ENCODE measurements at places on chromosomes 6 and 20.

GRCh38 chr6:6946206-6947155 lies 161.3 kb upstream of the RREB1 start:
- no peak for DNase-seq

DNA sequence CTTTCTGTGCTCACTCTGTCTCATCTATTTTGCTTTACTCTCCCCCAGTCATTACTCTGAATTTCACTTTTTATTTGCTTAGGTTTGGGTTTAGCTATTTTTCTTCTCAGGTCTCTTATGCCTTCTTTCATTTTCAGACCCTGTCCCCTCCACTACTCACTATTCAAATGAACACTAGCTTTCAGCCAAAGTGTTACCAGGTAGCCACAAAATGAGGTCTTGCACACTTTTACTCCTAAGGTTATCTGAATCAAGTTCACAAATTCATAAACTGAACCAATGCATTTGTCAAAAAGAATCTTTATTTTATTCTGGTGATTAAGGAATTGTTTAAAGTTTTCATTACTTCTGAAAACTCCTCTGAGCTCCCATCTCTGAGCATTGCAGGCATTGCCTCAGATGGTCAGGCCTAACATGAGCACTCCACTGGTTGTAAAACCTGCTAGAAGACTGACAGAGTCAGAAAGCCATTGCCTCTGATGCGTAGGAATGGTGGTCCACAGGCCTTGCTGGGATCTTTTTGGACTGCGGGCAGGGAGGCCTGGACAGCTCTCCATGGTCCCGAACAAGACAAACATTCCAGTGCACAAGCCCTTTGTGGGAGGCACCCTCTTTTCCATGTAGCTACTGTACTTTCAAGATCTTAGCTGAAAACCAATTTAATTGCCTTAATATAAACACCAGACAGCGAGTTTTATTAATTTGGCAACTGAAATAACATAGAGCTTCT lies 48.5 kb downstream of the FYN start:
- DNase-seq: no peak

GRCh38 chr6:164015088-164015484 lies 600.6 kb downstream of the QKI start:
- DNase-seq: no peak

GRCh38 chr6:121222656-121223055 lies 111.6 kb downstream of the TBC1D32 start:
- DNase-seq: no peak

- DNase-seq: no peak
These were observed 119.0 kb downstream of the RTN4IP1 start for GRCh38 chr6:106510090-106510970.

GRCh38 chr20:43958626-43959025 lies 44.0 kb downstream of the TOX2 start:
- no peak for DNase-seq

DNA sequence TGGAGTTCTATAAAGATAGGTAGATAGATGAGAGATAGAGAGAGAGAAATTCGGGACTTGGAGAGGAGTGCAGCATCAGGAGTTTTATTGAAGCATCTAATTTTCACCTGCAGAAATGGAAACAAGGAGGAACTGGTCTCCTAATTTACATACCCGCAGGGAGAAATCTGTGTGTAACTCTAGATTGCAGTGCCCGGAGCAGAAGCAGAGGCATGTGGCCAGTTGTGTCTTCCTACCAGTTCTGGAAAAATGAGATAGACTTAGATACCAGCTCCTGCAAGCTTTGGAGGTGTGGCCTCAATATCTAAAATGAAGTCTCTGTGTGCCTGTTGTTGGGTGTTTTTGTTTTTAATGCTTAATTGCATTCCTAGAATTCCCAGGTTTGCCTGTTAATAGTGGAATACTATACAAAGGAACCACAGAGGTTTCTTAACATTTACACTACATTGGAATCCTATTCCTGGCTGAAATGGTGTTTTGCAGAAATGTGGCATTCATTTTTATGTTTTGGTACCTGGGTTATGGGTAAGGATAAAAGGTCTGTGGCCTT lies 57.4 kb downstream of the DTD1 start:
- DNase-seq: no peak

DNA sequence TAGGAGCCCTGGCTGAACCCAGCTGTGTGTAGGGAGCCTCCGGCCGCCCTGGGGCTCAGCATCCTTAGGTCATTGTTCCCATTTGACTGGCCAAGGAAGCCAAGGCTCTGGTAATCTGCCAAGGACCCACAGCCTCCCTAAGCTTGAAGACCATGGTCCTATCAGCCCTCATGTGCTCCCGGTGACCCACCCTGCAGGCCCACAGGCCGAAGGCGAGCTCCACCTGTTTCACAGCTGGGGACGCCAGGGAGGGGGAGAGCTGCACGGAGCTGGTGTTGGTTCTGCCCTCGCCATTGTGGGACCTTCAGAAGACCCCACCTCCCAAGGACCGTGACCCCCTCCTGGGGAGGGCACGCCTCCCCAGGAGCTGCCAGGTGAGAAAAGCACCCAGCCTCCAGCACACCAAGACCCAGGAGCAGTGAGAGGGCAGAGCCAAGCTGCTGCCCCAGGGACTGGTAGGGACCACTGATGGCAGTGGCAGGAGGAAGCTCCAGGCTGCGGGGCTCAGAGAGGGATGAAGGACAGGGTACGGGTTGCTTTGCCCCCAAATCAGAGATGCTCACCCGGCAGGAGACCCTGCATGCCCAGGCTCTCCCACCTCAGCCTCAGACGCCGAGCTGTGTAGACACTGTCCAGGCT lies 30.7 kb upstream of the MRGBP start:
- no peak for DNase-seq

- no peak for DNase-seq
These were observed 163.9 kb downstream of the IBTK start for GRCh38 chr6:82083646-82084045.

DNA sequence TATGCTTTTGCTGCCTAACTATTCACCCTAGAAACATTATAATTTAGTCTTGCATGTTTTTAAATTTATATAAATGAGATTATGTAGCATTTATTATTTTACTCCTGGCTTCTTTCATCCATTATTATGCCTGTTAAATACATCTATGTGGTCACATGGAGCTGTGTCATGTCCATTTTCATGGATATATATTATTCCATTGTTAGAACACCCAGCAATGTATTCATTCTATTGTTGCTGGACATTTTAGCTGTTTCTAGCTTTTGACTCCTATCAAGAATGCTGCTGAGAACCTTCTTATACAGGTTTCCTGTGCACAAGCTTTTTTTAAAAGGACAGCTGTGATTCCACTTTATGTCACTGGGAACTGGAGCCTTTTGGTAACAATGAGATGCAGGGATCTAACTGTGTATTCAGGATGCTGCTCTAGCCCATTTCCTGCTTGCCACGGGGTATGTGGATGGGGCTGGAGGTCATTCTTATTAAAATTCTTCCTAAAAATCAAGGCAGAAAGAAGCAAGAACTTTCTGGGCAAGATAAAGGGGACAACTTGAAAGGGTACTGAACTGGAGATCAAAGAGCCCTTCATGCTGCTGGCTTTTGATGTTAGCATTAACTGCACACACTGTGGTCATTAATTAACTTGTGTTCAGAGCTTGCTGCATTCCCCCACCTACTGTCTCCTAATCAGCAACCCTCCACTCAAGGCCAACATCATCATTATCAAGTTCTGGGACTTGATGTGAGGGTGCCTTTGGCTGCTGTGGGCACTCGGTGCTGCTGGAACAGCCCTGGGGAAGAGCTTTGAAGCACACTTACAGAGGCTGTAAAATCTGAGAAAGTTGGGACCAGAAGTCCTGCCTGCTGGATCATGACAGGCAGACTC lies 96.6 kb upstream of the AKIRIN2 start:
- no peak for DNase-seq

- DNase-seq: no peak
These were observed 77.1 kb upstream of the RNF217 start for GRCh38 chr6:124885171-124885570.

GRCh38 chr20:19890445-19891051 lies 126.6 kb upstream of the NAA20 start:
- DNase-seq: no peak

- DNase-seq: no peak
These were observed 54.3 kb upstream of the STX16 start for GRCh38 chr20:58596750-58597248.

- DNase-seq: no peak
These were observed 464.6 kb downstream of the CDKAL1 start for GRCh38 chr6:20998748-20999448.

DNA sequence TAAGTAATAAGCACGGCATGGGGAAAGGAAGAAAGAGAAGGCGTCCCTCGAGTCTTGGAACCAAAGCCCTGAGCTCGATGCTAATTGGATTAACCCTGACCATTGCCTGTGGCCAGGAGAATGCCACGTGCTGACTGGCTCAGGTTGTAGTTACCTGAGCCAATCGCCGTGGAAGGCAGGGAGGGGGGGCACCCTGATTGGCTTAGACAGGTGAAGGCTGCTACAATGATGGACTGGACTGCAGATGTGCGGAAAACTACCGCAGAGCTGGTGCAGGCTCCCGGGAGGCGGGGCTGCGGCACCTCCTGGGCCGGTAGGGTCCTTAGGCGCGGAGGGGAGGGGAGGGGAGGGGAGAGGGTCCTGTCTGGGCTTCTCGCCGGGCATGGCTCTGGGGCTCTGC lies 121.3 kb downstream of the TFAP2C start:
- DNase-seq: no peak

DNA sequence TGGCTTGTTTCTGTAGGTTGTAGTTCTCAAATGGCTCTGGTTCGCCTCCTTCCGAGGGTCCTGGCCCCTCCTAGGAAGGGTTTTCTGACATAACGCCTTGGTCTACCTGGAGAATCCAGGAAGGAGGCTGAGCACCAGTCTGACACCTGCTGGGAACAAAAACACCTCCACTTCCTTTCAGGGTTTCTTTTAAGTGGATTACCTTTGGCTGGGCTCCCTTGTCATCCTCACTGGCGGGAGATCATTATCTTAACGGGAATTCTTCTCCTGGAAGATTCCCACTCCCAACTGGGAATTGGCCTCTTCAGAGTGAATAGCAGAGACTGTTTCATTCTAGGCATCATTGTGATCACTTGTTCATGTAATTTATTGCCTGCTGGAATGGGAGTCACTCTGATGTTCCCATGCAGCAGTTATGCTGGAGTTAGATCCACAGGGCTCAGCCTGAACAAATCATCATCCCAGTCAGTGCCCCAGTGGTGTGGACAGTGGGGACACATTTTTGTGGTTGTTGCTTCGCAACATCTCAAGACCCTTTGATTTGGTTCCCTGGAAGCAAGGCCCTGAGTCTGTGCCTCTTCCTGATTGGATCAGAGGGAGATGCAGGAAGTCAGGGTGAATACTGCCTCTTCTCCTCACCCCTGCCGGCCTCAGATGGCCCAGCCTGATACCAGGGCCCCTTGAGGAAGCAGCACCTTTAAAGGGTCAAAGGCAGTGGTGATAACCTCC lies 49.1 kb downstream of the LYRM2 start:
- DNase-seq: no peak

- no peak for DNase-seq
These were observed 65.0 kb downstream of the KIZ start for GRCh38 chr20:21190869-21191268.

DNA sequence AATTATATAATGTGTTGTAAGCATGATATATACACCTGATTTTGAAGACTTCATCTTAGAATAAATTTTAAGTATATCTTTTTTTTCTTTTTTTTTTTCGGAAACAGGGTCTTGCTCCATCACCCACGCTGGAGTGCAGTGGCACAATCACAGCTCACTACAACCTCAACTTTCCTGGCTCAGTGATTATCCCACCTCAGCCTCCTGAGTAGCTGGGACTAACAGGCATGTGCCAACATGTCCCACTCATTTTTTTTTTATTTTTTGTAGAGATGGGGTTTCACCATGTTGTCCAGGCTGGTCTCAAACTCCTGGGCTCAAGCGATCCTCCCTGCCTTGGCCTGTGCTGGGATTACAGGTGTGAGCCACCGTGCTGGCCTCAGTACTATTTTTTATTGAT lies 17.1 kb downstream of the VPS52 start:
- DNase-seq: no peak

GRCh38 chr20:24880356-24880755 lies 68.7 kb upstream of the CST7 start:
- no peak for DNase-seq

- DNase-seq: no peak
These were observed 851.2 kb downstream of the DHX35 start for GRCh38 chr20:39813190-39813829.

- DNase-seq: no peak
These were observed 103.5 kb downstream of the SCP2D1 start for GRCh38 chr20:18916886-18917750.

GRCh38 chr6:20916086-20916485 lies 381.8 kb downstream of the CDKAL1 start:
- DNase-seq: no peak

DNA sequence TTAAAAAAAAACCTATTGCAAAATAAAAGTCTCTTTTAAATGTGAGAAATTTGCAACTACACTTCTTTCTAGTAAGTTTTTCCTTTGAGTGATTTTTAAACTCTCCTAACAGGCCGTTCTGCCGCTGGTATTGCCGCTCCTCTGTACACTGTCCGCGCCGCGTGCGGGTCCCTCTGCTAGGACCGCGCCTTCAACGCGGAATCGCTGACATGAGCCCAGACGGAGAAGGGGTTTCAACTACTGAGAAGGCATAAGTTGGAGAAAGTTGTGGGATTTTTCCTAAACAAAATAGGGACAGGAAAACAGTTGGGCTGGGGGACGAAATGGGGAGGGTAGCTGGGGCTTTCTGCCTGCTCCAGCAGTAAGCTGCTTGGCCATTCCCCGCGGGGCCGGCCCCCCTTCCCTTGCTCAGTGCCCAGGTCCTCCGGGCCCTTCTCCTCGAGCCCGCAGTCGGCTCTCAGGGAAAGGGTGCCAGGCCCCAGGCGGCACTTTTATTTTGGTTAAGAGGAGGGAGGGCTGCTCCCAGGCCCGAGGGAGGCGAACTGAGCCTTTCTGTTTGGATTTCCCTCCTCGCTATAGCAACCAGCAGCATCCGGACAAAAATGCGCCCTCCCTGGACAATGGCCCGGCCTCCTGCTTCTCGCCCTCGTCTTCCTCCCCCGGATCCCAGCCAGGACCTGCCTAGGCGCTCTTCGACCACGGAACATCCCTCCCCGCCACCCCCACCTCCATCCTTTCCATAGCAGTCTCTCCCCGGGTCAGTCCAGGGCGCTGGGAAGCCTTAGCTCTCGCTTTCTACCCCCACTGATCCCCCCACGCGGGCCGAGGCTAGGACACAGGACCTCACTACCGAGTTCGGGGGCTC lies 6.8 kb upstream of the POU3F2 start:
- DNase-seq: no peak

DNA sequence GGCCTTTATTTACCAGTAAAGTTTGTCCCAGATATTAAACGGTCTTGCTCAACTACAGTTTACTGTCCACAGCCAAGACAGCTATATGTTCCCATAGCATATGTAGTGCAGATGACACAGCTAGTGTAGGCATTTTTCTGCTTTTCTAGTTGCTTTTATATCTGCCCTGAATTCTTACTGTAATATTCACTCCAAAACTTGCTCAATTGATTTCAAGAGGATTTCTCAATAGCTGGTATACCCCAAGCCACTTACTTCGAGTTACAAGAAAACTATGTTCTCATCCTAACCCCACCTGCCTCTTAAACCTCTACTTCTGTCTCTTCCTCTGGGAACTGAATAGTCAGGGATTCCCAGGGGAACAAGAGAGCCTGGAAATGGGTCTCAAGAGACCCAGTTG lies 18.9 kb upstream of the ROS1 start:
- DNase-seq: no peak

- DNase-seq: no peak
These were observed 41.3 kb upstream of the DDR1 start for GRCh38 chr6:30842754-30843610.
